Fibroblast of villous mesenchyme (primary cell): ENCODE measurements at places on chromosomes 16 and 17. TPM values are rescaled to one million over a fixed set of nuclear protein-coding genes. Genes with fewer than 3 reads are reported as not detected.
A peak's percentile ranks its signal among the peaks of the same experiment; 100 is the strongest.

The PLA2G10 gene
- not detected in 2 replicates for total RNA-seq

DNA sequence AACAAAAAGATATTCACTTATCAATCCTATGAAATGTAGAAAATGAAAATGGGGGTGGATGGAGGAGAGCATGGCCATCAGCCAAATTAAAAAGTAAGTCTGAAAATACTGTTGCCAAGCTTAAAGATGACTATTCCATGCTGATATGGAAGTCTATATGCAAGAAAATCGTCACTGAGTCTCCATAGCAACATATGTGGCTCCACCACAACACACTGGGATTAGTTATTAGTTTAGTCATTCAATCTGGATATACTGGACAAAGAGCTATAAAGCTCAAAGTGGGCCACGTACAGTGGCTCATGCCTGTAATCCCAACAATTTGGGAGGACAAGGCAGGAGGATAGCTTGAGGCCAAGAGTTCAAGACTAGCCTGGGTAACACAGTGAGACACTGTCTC is 24.7 kb upstream of the PSMD7 start:
- DNase-seq = no peak

The SMIM5 gene
- under 0.01 TPM in 1 of 2 replicates, not detected in the other for total RNA-seq

The ABCC3 gene
- 14.5 and 39.3 TPM in 2 replicates for total RNA-seq

DNA sequence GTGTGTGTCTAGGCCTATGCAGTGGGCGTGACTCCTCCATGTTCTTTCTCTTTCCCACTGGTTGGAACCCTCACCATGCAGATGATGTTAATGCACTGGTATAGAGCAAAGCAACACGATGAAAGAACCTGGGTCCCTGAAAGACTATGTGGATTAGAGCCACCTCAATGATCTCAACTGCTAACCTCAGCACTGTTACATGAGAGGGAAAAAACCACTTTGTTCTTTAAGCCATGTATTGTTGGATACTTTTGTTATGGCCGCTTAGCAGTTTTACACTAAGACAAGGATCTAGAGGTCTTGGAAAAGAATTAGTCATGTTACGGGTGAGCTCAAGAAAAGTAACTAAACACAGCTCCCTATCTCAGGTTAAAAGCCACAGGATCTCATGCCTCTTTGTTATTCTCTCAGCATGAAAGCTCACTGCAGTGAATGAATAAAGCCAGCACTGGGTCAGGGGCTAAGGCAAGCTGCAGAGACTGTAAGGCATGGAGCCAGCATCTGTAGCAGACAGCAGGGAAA is 56.6 kb upstream of the RBBP6 start:
- DNase-seq = no peak

GRCh38 chr16:57213462-57213861 is 27.3 kb downstream of the RSPRY1 start:
- DNase-seq = no peak

The SAMD14 gene
- 4.7 and 5.8 TPM in 2 replicates for total RNA-seq

DNA sequence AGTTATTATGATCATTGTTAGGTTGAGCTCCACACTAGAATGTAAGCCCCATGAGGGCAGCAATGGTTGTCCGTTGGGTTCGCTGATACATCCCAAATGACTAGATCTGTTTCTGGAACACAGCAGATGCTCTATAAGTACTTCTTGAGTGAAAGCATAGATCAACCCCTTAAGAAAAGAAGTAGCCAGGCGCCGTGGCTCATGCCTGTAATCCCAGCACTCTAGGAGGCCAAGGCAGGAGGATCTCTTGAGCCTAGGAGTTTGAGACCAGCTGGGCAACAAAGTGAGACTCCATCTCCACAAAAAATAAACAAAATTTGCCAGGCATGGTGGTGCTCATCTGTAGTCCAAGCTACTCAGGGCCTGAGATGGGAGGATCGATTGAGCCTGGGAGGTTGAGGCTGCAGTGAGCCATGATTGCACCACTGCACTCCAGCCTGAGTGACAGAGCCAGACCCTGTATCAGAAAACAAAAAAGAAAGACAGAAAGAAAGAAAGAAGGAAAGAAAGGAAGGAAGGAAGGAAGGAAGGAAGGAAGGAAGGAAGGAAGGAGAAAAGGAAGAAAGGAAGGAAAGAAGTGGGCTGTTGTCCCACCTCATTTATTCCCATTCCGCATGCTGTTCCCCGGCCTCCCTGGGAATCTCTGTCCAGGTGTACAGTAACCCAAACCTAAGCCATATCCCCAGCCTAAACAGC is 54.4 kb upstream of the RPL38 start:
- no peak for DNase-seq

- DNase-seq = peak; percentile 34
These were observed 3.0 kb downstream of the CDH11 start for GRCh38 chr16:65118871-65119270.

DNA sequence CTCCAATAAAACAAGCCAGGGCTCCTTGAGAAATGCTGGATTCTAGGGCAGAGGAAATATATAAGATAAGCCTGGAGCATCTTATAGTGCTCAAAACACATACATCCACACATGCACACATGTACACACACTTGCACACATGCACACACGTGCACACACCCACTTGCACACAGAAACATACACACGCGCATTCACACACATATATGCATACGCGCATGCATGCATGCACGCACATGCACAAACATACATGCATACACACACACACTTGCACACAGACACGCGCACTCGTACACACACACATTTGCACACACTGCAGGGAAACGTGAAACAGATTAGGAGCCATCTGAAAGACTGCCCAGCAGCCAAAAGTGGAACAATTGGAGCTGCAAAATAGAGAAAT is 8.0 kb upstream of the ENPP7 start:
- DNase-seq = no peak
